ENCODE measurements at places on chromosomes 3 and 15.

- no peak for DNase-seq
Observed at GRCh38 chr3:164890061-164890460, 188.2 kb downstream of the SI start.

- no peak for DNase-seq
Observed at GRCh38 chr3:75180945-75181298, 483.2 kb upstream of the FRG2C start.

DNA sequence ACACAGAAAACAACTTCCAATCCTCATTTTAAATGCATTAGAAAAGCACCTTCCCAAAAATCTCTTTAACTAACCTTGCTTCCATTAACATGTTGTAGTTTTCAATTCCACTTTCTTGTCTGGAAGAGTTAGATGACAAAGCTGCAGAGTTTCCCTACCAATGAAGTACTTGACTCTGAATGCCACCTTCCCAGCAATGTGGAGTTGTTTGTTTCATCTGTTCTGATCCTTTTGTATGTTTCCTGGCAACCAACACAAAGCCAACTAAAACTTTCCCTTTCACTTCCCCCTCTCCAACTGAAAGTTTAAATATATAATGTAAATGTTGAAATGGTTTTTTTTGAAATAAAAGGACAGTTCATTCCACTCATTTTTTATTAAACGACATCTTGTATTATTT lies at the start of gene WDR49:
TSS of gene WDR49 (minus strand) at position 183 of the 400 bp plus-strand sequence. CDS start 517 bp downstream, outside the sequence.
- peak; percentile 88 for DNase-seq

DNA sequence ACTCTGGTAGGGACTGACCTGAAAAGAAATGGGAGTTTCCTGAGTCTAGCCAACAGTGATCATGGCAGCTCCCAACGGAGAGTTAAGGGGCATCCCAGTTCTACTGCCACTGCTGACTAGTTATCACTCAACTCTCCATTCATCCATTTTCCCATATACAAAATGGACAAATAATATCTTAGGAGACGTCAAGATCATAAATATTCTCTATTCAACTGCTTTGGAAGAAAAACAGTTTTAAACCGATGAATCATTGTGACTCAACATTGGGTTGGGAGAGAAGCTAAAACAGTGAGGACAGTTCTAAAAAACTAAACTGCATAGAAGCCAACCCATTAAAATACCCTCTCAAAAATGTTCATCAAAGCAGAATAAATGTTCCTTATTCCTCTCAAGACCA lies 57.6 kb upstream of the CHRM5 start:
- DNase-seq, result no peak

DNA sequence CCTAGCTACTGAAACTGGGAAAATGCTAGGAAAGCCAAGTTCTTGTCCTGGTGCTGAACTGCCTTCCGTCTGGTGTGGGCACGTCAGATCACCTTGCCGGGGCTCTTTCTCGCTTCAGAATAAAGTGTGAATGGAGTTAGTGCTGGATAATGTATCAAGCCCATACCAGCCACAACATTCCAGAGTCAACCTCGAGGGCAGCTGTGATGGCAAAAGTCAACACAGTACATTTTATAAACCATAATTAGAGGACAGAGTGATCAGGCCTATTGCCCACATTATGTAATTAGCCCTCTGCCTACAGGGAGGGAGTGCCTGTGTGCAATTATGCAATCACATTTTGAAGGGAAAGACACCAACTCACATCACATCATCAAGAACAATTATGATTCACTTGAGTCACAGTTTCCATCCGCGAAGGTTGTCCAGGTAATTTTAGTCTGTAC lies 165.2 kb downstream of the RORA start:
- DNase-seq, result peak; percentile 31

DNA sequence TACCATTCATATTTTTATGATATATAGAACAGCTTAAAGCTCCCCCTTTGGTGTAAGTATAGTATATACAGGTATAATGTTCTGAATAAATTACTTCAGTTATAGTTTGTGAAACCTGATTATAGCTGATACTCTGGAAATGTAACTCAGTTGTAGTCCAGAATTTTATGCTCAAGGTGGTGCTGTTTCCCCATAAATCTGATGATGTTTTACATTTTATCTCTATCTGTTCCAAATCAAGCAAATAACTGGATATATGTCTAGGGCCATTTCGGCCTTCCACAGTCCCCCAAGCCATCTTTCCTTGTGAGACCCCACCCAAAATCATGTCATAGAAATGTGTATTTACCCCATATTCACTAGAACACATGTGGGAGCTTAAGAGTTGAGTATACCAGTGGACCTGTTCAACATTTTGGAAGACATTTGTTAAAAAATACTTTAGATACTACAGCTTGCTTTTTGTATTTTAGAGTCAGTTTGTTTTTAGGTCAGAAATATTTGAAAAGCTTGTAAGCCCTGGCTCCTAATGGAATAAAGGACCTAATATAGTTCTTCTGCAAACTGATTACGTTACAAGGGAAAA lies 107.1 kb downstream of the ATG7 start:
- peak; percentile 5 for DNase-seq

DNA sequence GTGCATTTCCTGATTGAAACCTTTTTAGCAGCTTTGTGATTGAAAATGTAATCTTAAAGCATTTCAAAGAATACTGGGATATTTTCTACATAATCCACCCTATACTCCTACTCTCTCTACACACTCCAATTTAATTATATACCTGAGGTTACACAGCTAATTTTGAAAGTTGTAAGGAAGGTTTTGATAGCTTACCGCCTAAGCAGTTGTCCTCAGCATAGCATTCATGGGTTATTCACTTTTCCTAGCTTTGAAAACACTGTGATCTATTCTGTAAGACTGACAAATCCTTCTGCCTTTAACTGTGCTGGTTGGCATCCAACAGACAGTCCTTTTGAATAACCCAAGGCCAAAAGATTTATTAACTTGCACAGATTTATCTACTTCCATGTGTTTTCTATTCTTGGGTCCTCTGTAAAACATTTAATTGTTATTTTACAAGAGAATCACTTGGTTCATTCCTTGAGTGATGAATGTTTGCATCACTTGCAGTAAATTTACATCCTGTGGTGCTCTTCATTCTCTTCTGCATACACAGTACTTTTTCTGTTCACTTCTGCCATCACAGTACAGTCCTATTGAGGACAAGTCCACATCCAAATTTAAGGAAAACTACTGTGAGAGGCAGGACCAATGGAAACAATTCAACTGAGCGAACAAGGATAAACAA lies 44.8 kb downstream of the SERPINI1 start:
- DNase-seq, result peak; percentile 31

DNA sequence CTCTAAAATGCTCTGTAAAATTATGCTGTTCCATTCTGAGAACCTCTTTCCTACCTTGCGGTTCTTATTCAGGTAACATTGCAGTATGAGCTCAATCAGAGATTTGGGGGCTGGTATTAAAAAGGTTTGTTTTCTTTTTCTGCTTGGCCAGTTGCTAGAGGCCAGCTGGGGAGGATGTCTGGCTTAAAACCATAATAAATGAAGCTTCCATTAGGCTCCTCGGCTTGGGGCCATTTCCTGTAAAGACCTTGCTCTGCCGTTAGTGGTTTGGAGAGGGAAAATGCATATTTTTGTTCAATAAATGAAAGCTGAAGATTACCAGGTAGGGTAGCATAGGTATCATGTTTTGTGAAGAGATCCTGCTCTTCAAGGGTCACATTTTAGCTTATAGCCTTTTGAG lies 55.2 kb downstream of the MCTP2 start:
- DNase-seq, result no peak

GRCh38 chr3:67481126-67481525 lies 173.3 kb downstream of the SUCLG2 start:
- no peak for DNase-seq

DNA sequence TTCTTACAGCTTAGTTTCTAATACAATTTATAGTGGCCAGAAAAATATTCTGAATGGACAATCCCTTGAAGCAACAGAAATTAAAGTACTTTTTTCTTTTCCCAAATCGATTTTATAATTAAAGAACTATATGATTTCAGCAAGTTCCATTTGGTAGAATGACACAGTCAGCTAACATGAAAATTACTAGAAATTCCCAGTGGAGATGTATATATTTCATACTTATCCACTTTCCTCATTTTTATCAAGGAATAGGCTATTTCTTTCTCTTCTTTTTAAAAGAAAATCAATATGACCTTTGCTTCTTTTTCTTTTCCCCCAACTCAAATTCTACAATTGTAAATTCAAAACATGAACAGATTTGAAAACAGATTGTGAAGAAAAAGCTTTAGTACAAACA lies 6.4 kb upstream of the CTNNB1 start:
- DNase-seq, result no peak

DNA sequence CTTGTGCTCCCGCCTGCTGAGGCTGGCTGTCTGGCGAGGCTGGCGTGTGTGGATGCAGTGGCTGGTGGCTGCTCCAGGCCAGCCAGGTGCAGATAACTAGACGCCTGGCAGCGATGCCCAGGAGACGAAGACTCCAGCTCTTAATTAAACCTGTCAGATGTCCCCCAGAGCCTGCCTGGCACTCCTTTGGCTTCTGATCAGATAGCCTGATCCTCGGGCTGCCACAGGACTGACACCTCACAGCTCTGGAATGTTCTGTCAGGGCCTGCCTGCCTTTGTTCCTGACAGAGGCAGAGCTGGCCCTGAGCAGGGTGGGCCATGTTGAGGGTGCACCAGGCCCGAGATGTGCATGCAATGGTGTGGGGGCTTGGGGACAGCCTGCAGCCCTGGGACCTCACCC lies 36.5 kb downstream of the PLXNA1 start:
- no peak for DNase-seq

DNA sequence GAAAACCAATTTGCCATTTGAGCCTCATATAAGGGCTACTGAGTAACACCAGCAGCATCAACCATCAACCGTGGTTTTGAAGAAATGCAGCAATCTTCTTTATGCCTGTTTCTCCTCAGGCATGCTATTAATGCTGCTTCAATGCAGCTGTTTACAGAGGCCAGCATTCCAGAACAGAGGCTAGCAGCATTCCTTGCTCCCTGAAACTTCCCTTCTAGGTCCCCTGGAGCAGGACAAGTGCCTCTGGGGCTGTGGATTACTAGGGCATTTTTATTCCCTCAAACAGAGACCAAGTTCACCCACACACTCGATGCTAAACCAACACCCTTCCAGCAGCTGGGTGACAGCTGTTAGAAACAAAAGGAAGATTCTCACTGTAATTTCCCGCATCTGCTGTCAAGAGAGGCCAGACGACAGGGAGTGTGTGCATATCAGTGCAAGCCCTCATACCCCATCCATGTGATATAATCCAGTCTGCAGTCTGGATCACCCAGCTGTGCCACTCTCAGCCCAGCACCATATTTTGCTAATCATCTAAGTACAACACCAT lies 57.5 kb downstream of the HOMER2 start:
- DNase-seq, result no peak

DNA sequence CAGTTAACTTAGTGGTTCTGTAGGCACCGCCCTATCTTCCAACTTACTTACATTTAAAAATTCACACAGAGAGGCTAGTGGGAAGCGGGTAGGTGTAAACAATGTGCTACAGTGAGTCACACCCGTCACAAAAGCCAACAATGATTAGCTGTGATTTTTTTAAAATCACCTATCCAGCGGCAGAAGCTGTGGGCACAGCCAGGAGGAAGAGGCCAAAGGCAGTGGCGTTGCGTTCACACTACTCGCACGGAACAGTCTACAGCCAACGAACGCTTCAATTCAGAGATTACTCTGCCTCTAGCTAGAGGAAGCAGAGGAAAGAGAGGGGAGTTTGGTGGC lies 2.5 kb upstream of the NLGN1 start:
- peak; percentile 92 for DNase-seq

- DNase-seq, result no peak
Observed at GRCh38 chr15:64344651-64345294, 11.2 kb downstream of the CSNK1G1 start.

GRCh38 chr3:171971919-171972514 lies 67.4 kb upstream of the FNDC3B start:
- no peak for DNase-seq

GRCh38 chr3:23676093-23676492 lies 129.7 kb upstream of the UBE2E1 start:
- no peak for DNase-seq

GRCh38 chr3:122102191-122102935 lies 47.2 kb downstream of the CD86 start:
- no peak for DNase-seq

DNA sequence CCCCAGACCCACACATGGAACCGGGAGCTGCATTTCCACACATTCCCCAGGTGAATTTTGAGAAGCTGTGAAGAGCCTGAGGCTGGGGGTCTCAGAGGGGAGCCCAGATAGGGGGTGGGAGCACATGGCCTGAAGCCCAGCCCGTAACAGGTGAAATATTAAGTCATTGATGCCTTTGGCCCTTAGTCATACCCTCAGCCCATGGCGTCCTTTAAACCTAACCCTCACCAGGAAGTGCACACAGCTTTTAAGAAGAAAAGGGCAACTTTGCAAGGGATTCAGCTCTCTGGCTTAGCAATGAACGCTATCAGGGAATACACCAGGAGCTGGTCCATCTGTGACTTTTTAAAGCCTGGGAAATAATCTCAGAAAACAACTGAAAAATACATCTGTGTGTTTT lies 40.6 kb downstream of the WNT7A start:
- DNase-seq, result no peak

GRCh38 chr3:119413603-119414280 lies 49.7 kb downstream of the TMEM39A start:
- DNase-seq, result no peak

GRCh38 chr3:53353202-53353601 lies 5.9 kb upstream of the DCP1A start:
- no peak for DNase-seq

DNA sequence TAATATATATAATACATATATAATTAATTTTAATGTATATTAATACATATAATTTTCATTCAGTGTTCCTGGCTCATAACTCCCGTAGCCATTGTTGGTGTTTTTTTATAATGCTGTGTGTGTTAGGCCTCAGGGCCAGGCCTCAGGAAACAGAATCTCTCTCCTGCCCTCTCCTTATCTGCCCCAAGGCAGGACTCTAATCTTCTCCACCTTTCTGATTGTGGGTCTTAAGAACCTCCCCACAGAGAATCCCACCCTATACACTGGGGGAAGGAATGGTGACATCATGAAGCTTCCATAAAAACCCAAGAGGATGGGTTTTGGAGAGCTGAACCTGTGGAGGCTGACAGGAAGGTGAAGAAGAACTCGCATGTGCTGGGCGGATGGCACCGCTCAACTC lies 4.0 kb upstream of the FMN1 start:
- DNase-seq, result no peak

DNA sequence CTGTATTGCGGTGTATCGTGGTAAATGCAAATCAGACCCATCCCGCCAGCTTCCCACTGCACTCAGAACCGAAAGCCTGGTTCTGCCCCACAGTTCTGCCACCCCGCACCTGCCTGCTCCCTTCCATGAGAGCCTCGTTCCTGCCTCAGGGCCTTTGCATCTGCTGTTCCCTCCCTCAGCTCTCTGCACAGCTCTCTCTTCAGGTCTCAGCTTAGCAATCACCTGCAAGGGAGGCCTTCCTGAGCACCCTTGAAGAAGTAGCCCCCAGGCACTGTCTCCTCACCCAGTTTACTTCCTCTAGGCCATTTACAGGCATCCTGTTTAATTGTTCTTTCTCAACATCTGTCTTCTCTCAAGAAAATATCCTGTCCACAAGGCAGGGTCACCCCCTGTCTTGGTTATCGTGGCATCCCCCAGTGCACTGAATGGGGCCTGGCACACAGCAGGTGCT lies 13.3 kb upstream of the IQSEC1 start:
- no peak for DNase-seq

All from NCI-H774 (cell line).